GM12891 (cell line): ENCODE measurements at places on chromosomes 16 and 17.

- no peak for DNase-seq
These were observed 4.5 kb upstream of the NAT9 start for GRCh38 chr17:74780443-74781238.

GRCh38 chr17:16994631-16995030 is 22.7 kb upstream of the TNFRSF13B start:
- DNase-seq: no peak

DNA sequence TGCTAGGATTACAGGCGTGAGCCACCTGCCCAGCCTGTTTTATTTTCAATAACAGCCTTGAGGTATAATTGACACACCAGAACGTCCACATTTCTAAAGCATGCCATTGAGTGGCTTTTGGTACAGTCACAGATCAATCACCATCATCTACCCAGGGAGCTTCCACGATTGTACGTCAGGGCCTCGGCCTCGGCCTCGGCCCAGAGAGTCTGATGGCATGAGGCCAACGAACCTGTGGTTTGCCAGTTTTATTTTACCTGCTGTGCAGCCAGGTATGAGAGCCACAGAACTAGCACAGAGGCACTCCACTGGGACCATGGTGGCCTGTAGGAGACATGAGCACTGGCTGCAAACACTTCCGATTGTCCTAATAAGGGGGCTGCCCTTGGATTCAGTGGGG is 8.3 kb downstream of the UBALD1 start:
- no peak for DNase-seq

DNA sequence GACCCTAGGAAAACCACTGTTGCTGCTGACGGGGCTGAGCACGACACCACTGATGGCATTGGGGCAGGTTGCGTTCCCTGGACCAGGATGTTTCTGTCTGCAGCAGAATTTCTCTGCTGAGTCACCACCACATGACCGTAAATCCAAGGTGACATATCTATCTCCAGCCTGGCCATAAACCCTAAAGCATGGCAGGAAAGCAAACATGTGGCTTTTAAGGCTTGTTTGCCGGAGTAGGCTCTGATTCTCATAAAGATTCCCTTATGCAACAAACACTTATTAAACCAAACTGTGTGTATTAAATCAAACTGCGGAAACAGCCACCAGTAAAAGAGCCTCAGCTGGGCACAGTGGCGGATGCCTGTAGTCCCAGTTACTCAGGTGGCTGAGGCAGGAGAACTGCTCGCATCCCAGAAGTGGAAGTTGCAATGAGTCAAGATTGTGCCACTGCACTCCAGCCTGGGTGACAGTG is 17.3 kb downstream of the MPHOSPH6 start:
- DNase-seq: no peak

- DNase-seq: no peak
These were observed 19.6 kb downstream of the MGAT5B start for GRCh38 chr17:76887802-76888201.

DNA sequence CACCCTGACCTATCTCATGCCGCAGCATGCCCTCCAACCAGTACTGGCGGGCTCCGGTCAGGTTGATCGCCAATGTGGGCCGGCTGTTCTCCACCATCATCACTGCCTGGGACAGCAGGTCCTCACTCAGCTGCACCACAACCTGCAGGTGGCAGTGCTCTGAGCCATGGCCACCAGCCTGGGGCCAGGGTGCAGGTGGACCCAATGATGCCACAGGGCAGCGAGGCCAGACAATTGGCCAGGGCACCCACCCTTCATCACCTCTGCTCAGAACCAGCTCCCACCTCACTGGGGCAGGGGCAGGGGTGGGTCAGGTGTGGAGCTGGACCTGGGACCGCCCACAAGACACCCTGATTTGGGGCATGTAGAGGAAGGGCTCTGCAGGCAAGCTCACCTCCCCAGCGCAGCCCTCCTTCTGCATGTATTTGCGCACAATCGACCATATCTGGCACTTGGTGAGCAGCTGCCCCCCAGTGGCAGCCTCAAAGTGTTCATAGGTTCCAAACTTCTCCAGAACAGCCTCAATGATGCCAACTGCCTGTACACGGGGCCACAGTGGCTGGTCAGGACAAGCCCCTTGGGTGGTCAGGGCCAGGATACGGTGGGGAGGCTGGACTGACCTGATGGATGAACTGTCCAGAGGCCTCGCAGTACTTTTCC is 4.2 kb downstream of the MATCAP1 start:
- DNase-seq: no peak

GRCh38 chr17:17808706-17809432 is 27.9 kb downstream of the SREBF1 start:
- peak; percentile 93 for DNase-seq

- no peak for DNase-seq
These were observed 3.0 kb upstream of the AIPL1 start for GRCh38 chr17:6437956-6438355.

GRCh38 chr17:83201206-83202001 is 122.0 kb downstream of the METRNL start:
- no peak for DNase-seq

GRCh38 chr16:17359788-17360390 is 110.9 kb downstream of the XYLT1 start:
- DNase-seq: no peak

- DNase-seq: no peak
These were observed 473 bp downstream of the SUPT6H start for GRCh38 chr17:28662527-28662829.

GRCh38 chr17:61233991-61234750 is 165.5 kb upstream of the TBX2 start:
- DNase-seq: no peak

DNA sequence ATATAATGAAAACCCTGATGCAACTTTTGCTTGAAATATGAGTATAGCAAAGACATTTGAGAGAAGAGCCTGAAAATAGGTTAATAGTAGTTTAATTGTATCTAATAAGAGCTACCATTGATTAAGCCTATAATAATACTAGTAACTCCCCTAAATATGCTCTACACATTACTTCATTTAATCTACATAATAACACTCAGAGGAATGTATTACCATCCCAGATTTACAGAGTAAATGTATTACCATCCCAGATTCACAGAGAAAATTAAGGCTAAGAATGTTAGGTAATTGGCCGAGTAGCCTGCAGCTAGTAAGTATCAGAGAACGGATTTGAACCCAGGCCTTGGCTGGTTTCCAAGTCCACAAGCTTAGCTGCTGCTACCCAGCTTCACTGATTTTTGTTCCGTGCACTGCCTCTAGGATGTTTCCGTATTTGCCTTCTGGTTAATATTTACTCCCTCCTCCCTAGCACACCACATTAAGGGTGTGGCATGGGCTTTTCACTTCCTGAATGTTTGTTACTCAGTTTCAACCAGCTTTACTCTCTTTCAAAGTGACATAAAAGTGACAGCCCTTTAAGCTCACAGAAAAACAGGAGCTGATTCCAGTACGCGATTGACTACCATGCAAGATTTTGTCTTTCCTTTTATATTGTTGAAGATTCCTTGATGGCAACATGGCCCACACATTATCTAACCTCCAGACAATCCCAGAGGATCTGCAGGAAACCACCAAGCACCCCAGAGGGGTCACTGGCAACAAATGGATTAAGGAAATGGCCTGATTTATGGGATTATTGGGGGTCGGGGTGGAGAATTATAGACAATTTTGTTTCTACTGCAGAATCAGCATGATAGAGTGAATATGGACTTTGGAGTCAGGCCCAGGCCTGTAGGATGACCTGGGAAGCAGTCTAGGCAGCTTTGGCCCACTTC is 26.7 kb upstream of the TOX3 start:
- DNase-seq: no peak
